NCI-H524 treated with DMSO at 0.1 percent for 48 hours (cell line): ENCODE measurements at places on chromosomes 13 and 19.

DNA sequence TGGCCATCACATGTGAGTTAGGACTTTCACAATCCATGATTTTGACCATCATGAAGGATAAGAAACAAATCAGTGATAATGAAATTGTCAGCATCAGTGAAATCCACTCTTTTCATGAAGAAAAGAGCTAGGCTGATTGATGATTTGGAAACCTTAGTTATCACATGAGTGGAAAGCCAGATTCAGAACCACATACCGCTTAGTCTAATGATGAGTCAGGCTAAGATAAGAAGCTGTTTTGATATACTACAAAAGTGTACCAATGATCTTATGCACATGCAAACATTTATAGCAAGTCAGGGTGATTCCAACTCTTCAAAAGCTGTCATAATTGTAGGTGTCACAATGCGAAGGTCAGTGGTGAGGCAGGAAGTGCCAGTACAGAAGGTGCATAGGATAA lies 519.3 kb downstream of the GPC6 start:
- DNase-seq: no peak

GRCh38 chr13:70964124-70964523 lies 855.9 kb upstream of the KLHL1 start:
- DNase-seq: peak; percentile 6

DNA sequence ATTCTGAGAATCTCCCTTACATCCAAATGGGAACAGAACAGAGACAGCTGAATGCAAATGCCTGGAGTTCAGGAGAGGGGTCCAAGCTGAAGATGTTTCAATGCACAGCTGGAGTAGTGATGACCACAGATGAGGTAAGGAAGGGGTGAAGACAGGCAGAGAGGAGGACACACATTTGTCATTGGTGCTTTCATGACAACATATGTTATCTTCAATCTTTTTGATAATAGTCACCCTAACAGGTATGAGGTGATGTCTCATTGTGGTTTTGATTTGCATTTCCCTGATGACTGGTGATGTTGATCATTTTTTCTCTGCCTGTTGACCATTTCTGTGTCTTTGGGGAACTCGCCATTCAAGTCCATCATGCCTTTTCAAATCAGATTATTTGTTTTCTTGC lies 19.2 kb downstream of the SIGLEC7 start:
- no peak for DNase-seq

DNA sequence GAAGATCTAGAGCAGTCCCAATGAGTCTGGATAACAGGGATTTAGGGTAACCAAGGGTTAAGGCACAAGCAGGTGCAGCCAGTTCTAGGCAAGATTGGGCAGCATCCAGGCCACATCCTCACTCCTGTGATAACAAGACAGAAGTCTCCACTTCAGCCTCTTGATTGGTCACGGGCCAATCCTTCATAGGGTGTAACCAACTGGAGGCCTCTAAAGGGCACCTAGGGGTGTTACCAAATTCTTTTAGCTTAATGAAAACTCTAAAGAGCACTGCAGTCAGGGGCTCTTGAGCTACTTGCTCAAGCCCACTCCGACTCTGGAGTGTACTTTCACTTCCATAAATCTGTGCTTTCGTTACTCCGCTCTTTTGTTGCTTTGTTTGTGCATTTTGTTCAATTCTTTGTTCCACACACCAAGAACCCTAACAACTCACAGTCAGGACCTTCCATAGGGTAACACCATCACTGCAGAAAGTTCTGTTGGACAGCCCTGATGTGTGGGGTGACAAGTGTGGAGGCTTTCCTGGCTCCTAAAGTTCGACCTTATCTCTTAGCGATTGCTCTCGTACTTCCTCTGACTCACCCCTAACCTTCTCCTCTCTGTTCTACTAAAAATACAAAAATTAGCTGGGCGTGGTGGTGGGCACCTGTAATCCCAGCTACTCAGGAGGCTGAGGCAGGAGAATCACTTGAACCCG lies 36.1 kb downstream of the ZSWIM9 start:
- DNase-seq: no peak

DNA sequence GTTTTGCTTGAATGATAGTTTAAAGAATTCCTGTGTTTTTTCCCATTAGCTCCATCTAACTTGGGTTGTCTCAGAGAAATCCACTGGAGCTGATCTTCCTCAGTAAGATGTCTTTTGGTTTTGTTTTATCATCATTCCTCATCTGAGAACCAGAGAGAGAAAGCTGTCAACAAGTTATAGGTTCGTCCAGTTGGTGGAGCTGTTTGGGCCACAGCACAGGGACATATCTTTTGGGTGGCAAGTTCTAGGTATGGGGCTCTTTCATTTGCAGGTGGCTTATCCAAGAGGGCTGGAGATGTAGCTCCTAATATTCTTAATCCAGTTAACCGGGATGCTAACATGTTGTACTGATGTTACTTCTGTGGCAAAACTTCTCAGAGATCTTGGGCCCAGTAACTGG lies 174.2 kb downstream of the KCNRG start:
- DNase-seq: no peak
